ENCODE measurements at places on chromosomes 1 and 21.

- DNase-seq, result no peak
Measured at GRCh38 chr1:13754510-13755103, 54.6 kb downstream of the PRDM2 start.

DNA sequence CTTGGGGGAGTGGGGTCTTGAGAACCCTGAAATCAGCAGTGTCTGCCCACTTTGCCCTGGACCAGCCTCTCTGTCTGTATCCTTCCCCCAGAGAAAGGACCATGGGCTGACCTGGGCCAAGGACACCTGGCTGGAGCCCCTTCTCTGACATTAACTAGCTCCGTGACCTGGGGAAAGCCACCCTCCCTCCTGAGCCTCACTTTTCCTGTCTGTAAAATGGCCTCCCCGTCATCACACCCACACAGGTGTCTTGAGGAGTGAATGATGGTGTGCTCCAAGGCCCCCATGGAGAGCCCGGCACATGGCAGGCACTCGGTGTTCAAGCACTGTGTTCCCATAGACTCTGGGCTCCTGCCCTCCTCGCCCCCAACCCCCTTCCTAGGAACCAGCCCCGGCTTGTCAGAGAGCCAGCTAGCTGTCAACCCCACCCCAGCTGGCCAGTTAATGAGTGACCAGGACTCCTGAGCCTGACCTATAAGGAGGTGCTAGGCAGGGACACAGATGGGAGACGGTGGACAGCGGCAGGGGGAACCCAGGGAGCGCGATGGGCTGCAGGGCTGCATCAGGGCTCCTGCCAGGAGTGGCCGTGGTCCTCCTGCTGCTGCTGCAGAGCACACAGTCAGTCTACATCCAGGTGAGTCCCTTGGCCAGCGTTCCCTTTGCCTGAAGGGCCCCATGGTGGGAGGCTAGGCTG is at the start of gene GUCA2B:
GUCA2B (plus strand) TSS at position 504 of the 694 bp plus-strand sequence; CDS start at position 545, 41 bp downstream.
- DNase-seq, result no peak

GRCh38 chr1:28580722-28581530 is 11.1 kb upstream of the RAB42 start:
- DNase-seq, result peak; percentile 44

- no peak for DNase-seq
Measured at GRCh38 chr1:12372180-12372579, 142.3 kb downstream of the VPS13D start.

Measured in NCI-H748 treated with DMSO at 0.1 percent for 48 hours (cell line).